ENCODE measurements at places on chromosomes 6 and 20.

DNA sequence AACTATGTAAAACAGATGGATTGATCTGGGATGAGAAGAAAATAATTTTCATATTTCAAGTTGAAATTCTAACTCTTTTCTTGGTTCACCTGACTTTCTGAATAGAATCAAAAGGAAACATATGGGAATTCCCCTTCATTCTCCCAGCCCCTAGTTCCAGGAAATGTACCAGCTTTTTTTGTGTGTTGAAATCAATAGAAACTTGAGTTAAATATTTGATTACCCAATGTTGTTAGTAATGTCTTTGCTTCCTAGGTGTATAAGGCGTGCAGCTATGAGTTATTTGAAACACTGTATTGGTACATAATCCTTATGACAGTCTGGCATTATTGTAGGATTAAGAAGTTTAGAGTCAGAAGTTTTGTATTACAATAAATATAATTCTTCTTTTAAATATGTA, 21.5 kb downstream of the VNN2 start:
- no peak for DNase-seq

GRCh38 chr6:168834042-168834587, 393.1 kb downstream of the SMOC2 start:
- DNase-seq: no peak

GRCh38 chr6:106564476-106564875, 64.8 kb downstream of the RTN4IP1 start:
- DNase-seq: no peak

DNA sequence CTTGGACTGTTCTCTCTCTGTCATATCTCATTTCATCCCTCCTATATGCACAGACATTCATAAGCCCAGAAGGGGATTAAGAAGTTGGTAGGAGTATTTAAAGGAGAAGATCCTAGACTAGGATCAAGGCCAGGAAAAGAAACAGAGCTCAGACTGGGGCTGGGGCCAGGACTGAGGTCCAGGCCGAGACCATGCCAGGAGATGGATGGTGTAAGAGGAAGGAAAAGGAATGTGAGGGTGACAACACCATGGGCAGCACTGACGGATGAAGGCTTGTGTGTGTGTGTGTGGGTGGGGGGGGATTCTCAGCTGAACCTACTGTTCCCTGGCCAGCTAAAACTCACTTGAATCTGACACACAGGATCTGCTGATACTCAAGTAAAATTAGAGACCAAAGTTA, 182.1 kb downstream of the KIF6 start:
- DNase-seq: no peak

DNA sequence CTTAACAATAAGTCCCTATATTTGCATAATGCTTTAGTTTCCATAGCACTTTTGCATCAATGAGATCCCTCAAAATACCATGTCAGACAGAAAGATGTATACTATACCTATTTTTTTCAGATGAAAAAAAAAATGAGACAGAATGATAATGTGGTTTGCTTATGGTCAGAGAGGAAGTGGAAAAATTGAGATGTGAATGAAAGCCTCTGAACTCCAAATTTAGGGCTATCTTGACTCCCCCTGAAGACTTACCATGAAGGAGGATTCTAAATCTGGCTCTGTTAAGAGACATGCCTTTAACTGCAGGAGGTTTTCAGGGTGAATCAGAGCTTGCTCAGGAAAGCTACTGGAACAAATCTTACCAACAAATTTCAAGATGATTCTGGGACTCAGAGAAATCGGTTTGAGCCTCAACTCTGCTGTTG, 176.2 kb downstream of the ISM1 start:
- DNase-seq: no peak

DNA sequence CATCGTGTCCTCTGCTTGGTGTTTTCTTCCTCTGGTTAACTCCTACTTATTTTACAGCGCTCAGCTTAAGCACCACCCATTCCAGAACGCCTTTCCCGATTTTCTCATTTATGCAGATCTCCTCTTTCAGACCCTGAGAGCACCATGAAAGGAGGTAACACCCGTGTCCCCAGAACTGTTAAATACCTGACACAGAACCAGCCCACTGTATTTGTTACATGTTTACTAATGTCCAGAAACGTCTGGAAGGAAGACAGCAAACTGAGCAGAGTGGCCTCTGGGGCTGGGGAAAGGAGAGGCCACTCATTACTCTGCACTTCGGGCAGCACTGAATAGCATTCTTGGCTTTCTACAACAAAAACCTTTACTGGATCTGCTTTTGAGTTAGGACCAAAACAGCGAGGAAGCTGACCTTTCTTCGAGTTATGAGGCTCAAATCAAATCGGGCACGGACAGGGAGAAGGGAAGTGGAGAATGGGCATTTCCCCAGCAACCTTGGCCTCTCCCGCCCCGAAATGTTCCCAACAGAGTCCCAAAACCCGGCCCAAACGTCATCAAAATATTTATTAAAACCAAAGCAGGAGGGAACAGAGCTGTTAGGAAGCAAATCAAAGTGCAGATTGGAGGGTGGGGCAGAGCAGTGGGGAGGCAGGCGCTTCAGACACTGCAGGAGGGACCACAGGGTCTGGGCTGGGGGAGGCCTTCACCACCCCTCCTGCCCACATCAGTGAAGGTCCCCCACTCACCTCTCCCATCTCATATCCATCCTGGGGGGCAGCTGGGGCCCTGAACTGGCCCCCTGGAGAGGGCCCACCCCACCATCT, 1.1 kb upstream of the NECAB3 start:
- no peak for DNase-seq

GRCh38 chr20:38875175-38875993, 50.8 kb upstream of the FAM83D start:
- no peak for DNase-seq
